Daoy (cell line): ENCODE measurements at places on chromosomes 4 and X.
A peak's percentile ranks its signal among the peaks of the same experiment; 100 is the strongest.

- DNase-seq = no peak
These were observed 45.0 kb downstream of the CCDC149 start for GRCh38 chr4:24867766-24868296.

DNA sequence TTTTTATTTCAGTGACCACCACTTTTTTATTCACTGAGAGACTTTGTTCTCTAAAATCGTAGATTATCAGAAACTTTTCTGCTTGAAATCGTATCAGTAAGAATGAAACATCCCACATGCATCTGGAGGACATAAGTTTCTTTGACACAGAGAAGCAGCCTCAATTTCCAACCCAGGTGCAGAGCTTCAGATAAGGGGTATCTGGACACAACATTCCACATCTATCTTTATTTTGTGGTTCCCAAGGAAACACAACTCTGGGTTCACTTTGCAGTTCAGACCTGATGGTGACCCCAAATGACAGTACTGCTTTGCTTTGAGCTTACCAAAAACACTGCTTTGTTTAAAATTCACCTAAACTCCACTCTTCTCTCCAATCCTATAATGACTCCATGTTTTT, 1.3 kb upstream of the CLCN5 start:
- DNase-seq = no peak

DNA sequence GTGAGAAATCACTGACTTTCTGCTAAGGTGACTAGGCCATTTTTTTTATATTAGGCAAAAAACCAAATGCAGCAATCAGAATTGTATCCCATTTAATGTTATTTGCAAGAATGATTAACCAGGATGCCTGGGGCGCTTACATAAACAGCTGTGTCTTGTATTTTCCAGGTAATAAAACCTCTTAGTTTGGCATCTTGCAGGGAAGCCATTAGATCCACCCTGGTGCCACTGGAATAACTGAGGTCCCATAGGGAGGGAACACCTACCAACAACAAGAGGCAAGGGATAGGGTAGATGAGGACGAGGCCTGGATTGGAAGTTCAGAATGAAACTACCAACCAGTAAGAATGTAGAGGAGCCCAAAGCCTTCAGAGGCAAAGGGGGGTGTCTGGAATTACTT, 288.3 kb downstream of the ARHGAP24 start:
- DNase-seq = no peak

- peak; percentile 3 for DNase-seq
These were observed 386.3 kb downstream of the ARHGAP24 start for GRCh38 chr4:85861064-85861765.

GRCh38 chr4:81359207-81359606, 112.5 kb downstream of the RASGEF1B start:
- DNase-seq = peak; percentile 9

DNA sequence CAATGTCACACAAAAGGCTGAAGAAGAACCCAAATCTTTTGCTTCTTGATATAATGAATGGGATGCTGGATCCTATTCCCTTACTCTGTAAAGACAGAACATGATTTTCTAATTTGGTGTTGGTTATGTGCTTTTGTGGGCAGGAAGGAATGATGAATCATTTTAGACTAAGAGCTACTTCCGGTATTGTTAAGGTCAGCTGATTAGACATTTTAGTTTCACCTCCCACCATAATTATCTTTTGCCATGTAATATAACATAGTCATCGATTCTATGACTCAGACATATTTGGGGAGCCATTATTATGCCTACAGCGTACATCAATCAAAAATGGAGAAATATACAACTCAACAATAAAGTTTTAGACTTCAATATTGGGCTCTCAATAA, 265.3 kb downstream of the ZNF674 start:
- DNase-seq = peak; percentile 25

DNA sequence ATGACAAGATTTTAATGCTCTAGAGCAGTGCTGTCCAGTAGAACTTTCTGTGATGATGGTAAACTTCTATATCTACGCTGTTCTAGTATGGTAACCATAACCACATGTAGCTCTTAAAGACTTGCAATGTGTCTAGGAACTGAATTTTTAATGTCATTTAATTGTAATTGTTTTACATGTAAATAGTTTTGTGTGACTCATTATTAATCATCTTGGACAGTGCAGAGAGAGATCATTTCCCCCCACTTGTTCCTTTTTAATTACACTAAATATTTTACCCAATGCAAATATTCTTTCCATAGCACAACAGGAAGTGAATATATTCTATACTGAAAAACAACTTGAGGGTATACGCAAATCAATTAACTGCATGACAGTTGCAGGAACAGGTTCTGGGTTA, 5.8 kb downstream of the ATG4A start:
- no peak for DNase-seq

DNA sequence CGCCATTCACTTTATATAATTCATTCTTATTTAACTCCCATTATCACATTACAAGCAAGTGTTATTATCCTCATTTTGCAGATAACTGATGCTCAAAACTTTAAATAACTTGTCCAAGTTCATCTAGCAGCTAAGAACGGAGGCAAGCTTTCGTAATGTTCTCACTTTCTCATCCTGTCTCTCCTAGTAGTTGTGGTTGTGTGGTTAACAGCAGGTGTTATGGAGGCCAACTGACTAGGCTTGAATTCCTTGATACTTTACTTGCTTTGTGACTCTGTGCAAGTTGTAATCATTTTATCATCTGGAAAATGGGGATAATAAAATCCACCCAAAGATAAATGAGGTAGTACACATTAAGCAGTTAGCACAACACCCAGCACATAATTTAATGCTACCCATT, 109.9 kb upstream of the PTPN13 start:
- DNase-seq = no peak
